ENCODE measurements at places on chromosomes 1 and 21.

DNA sequence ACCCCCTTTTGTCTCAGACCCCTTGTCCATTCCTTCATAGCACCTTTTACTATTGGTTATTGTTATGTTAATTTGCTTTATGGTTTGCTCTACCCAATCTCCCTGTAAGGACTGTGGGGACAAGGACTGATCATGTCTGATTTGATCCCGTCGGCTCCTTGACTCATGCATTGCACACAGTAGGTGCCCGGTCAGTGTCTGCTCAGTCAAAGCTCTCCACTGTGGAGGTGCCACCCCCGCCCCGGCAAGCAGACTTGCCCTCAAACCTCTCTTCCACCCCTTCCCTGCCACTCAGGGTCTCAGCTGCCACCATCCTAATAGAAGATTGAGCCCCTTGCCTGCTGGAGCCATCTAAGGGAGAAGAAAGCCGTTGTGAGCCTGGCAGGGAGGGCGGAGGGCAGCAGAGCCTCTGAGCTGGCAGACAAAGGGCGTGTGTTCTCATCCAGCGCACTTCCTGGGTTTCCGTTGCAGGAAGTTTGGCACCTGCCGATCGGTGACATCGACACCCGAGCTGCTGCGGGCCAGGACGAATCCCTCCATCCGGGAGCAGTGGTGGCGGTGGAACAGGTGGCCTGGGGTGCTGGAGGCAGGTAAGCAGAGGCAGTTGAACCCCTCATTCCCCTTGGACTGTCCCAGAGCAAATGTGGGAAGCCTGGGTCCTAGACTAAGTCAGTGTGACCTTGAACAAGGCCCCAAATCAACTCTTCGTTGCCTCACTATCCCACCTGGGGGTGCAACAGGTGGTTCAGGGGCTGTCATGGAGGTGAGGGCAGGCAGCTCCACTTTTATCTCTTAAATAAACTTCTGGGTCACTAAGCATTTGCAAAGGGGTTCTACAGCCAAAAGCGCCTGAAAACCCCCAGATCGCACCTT is 2.2 kb upstream of the FBLIM1 start:
- no peak for DNase-seq

DNA sequence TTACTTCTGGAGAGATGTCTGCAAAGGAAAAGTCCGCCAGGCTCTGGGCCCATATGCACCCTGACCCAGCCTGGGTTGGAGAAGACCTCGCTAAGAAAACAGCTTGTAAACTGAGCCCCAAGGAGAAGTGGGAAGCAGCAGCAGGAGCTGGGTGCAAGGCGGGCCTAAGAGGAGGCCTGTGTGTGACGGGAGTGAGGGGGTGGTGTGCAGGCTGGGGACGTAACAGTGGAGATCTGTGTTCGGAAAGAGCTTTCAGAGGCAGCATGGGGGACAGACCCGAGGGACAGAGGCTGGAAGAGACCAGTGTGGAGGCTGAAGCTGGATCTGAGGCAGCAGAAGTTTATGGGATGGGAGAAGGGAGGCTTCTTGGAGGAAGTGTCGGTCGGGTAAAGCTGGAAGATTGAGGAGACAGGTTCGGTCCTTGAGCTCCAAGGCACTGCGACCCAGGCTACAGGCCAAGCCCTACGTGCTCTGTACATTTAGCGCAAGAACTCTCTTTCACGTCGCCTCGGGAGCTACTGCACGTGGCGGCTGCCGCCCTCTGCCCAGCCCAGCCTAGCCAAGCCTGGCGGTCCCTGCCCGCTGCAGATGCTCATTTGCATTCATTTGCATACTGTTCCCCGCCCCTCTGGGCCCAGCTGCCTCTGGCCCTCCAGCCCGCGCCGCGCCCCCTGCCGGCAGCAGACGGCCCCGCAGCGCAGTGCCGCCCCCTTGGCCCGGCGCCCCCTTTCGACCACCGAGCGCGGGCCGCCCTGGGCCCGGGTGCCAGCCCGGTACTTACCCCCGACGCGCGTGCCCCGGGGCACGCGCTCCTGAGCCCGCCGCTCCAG is 6.3 kb downstream of the HPCA start:
- no peak for DNase-seq

- DNase-seq = no peak
Measured at GRCh38 chr1:88333086-88333695, 350.9 kb upstream of the PKN2 start.

DNA sequence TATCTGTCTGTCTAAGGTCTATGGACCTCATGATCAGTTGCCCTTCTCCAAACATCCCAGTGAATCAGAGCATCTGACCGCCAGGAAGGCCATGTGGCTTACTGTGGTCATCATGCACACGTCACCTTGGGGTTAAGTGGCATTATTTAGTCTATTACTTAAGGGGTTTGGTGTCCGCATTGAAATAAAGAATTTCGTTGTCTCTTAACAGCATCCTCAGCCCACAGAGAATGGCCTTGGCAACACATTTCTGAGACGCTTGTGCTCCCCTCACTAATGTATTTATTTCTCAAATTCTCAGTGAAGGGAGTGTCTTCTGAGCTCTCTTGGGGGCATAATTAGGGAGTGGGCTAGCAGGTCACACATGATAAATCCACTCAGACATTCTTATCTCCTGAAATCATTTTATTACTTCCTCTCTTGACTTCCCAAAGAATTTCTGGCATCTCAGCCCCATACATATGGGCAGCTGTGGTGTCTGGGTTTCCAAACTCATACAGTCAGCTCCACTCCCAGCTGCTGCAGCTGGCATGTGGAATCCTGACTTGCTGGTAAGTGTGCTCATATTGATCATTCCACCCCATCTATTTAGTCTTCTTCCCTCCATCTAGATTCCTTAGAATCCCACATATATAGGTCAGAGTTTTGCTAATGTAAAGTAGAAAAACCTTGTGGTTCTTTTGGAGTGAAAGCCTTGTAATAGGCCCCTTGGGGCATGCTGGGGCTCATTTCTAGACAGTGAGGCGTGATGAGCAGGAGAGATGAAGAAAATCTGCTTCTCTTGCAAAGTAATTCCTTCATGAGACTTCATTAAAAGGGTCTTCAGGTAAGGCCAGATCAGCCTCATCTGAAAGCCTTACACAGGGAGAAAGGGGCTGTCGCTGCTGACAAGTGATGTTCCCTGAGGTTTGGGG is 110.5 kb downstream of the HHAT start:
- DNase-seq = no peak

- DNase-seq = peak; percentile 7
Measured at GRCh38 chr1:190436615-190437014, 41.0 kb downstream of the BRINP3 start.

DNA sequence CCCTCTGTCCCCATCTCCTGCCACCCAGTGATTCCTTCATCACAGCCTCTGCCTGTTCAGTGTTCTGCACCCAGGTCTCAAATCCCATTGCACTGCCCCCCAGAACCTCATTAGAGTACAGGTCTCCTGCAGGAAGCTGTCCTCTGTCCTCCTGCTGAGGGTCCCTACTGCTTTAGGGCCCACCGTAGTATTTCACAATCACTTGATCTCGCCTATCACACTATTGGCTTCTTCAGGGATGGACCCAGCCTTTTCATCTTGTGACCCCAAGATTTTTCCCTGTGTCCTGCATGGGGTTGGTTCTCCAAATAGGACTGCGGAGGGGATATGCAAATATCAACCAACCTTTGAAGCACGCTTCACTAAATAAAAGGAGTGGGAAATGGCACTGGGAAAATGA is 331.1 kb upstream of the AJAP1 start:
- DNase-seq = no peak

GRCh38 chr21:32597205-32597604 is 11.9 kb upstream of the TCP10L start:
- no peak for DNase-seq

DNA sequence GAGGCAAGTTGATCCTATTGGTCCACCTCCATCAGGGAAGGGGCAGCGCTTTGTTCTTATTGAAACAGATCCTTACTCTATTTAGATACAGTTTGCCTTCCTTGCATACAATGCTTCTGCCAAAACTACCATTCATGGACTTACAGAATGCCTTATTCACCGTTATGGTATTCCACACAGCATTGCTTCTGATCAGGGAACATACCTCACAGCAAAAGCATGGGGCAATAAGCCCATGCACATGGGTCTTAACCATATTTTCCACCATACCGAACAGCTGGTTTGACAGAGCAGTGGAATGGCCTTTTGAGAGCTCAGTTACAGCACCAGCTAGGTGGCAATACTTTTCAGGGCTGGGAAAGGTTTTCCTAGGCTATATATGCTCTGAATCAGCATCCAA is 544.8 kb upstream of the ADGRL4 start:
- DNase-seq = no peak

DNA sequence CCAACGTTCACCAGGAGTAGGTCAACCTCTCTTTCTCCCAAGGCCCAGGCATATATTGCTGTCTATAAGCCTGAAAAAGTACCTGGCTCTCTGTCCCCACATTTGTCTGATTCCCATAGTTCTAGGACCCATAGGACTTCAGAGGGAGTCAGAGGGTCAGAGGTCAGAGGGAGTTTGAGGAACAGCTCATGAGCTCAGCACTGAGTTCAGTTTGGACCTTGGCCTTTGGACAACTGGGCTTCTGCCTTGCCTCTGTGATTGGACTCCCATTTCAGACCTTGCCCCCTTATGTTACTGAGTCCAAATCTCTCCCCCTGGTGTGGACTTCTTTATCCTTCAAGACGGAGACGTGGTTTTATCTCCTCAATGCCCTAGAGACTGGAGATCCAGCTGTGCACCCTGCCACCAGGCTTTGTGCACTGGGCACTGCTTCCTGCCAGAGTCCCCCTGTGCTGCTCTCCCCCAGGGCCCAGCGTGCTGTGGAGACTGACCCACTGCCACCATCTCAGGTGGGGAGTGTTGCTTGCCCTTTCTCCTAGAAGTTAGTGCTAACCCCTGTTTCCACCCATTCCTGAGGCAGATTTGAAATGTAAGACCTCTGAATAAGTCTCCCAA is 3.2 kb downstream of the CTSE start:
- DNase-seq = no peak

DNA sequence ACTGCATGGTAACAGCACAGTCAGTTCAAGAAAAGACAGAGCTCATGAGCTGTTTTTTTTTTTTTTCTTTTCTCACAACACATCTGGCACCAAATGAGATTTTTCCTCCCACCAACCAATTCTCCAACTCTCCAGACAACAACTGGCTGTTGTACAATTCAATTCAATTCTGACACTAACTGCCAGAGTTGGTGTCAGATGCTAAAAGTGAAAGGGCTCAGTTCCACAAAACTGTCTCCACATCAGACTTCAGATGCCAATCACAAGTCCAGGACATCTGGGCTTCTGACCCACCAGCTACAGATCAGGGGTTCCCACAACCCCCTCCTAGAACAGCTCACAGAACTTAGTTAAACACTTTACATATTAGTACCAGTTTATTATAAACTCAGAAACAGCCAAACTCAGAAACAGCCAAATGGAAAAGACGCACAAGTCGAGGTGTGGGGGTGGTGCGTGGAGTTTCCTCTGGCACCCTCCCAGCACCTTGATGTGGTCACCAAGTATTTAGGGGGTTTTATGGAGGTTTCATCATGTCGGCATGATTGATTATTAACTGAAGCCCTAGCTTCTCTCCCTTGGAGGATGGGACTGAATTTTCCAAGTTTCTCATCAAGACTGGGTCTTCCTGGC is 39.2 kb upstream of the LRRC8D start:
- no peak for DNase-seq

DNA sequence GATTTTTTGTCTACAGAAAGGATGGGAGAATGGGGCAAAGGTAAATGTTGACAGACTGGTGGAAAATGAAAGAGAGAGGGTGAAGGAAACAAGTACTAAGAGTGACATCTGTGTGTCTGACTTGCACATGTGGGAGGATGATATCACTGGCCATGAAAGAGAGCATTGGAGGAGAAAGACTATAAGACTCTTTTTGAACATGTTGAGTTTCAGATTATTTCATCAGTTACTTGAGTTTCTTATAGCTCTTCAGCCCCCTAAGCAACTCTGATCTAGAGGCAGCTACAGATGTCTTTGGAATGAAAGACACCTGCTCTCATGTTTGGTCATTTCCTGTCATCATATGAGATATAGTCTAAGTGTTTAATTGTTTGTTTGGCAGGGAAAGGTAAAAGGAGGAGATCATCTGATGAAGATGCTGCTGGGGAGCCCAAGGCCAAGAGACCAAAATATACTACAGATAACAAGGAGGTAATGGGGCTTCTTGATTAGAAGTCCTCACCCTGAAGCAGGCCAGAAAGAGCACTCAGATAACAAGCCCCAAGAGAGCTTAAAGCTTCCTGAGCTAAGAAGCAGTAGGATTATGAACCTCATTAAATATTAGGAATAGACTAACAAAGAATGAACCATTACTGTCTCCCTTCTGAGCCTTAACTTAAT is 4.5 kb downstream of the POLR3C start:
- DNase-seq = no peak

DNA sequence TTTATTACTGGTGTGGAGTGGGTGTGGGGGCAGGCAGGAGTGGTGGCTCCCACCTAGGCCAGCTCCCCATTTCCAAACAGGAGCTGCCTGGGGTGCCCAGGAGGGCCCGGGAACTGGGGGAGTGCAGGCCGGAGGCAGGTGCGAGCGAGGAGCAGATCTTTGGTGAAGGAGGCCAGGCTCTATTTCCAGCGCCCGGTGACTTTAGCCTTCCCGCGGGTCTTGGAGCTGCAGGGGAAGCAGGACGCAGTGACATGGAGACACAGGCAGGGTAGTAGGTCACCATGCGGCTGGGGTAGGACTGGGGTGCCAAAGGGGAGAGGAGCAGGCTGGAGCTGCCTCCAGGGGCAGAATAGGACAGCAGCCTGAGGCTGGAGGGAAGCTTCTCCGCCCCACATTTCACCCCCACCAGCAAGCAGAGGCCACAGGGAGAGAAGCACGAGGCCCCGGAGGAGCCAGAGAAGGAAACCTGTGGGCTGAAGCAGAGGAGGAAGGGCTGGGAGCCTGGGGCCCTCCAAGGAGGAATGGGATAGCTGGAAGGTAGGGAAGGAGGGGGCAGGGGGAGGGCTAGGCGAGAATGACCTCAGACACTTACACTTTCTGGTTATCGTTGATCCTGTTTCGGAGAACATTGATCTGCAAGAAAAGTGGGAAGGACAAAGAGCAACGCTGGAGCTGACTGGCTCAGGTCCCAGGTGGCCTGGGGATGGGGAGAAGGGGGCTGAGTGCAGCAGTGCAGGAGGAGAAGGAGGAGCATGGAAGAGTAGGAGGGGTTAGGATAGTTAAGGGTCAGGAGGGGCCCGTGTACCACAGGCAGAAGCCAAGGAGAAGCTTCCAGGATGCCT is 18.2 kb downstream of the TNNT2 start:
- no peak for DNase-seq

- DNase-seq = no peak
Measured at GRCh38 chr1:198101716-198102453, 54.9 kb upstream of the NEK7 start.

DNA sequence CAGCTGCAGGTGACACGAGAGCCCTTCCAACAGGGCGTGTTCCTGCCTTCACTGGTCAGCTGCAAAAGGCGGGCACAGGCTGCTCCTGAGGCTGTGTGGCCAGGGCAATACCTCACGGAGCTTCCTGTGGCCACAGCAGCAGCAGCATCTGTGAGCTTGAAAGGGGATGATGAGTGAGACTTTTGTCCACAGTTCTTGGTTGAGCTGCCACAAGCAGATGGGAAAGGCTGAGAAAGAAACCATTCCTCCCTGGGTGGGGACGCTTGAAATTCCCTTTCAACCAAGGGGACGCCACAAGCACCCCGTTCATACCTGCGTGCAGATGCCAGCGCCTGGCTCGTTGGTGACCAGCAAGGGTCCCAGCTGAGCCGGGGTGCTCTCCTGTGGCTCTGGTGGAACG is 37.6 kb downstream of the B3GALT5 start:
- DNase-seq = no peak

Data from T47D (cell line).